ENCODE measurements at places on chromosomes 1 and 21.

DNA sequence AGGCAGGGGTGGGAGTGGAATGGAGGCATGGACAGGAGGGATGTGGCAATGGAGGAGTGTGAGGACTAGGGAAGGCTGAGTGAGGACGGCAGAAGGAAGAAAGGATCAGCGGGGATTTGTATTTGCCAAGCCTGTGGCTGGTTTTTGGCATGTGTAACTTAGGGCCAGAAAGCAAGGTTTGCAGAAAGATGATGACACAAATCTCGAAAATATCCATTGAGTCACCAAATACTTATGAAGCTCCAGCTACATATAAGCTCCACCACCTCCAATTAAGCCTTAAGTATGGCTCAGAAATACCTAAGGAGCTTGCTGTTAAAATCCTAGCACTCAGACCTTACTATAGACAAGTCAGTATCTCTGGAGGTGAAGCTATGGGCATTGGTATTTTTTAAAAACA, 90.1 kb downstream of the OMA1 start:
- no peak for DNase-seq

DNA sequence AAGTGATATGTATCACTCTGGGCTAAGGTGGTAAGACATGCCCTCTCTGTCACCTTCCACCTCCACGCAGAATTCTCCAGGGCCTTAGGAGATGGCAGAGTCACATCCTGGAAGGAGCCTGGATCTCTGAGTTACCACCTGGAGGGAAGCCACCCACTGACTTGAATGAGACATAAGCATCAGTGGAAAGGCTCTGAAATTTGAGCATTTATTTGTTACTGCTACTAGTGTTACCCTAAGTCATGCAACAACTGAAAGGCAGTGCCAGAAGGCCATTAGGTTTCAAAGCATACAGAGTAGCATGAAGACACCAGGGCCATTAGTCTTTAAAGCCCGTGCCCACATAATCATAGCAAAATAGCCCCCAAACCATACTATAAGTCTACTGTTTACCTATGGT, 230.3 kb upstream of the IRF2BP2 start:
- DNase-seq, result no peak

DNA sequence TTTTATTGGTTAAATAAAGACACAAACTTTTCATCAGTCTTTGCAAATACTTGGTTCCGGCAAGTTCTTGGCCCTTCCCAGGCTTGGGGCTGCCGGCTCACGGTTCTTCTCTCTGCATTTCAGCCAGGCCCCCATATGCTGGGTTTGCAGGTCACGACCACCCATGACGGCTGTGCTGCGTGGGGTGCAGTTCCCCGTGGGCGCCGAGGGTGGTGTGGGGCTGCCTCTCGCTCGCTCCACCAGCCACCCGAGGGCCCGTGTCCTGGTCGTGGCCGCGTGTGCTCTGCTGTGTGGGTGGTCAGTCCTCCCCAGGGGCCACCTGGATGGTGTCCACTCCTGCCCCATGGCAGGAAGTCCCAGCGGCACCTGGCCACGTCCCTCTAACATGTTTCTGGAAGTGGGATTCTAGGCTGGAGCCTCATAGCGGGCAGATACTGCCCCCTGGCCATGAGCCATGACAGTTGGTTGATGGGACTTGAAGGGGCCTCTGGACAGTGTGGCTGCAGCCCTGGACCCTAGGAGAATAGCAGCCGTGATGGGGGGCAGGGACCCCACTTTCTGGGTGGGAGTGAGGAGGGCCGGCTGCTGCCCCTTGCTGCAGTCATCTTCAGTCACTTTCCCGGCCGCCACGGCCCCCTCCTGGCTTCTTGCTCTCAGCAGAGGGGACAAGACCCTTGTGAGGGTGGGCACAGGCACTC, 46.3 kb downstream of the SKI start:
- no peak for DNase-seq

DNA sequence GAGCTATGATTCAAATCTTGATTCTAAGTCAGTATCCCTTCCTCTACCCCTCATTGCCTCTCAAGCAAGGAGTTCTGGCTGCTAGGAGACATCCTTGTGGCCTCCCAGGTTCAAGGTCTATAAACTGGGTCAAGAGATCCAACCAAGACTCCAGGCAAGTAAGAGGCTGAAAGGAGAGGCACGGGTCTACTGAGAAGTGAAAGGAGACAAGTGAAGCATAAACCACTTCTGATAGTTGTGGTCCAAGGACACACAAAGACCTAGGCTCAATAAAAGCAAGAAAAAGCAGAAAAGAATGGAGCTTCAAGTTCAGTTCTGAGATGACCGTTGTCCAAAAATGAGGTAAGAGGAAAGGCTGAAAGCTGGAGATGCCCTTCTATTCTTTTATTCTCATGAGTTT, 17.8 kb upstream of the PPP2R5A start:
- DNase-seq, result no peak

DNA sequence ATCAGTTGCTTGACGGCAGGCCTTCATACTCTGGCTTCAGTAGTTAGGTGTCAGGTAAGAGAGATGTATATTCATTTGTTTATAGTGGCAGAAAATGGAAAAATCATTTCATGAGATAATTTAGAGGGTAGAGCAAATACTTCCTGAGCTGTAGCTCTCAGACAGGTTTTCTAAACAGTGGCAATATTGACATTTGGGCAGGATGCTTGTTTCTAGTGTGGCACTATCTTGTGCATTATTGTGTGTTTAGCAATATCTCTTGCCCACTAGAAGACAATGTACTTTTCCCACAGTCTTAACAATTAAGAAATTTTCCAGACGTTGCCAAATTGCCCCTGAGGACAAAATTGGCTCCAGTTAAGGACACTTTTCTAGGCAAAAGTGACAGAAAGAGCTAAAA, 1143.1 kb downstream of the PLA2G4A start:
- DNase-seq, result no peak

- peak; percentile 22 for DNase-seq
Observed at GRCh38 chr1:56688522-56689026, 43.5 kb downstream of the PRKAA2 start.

DNA sequence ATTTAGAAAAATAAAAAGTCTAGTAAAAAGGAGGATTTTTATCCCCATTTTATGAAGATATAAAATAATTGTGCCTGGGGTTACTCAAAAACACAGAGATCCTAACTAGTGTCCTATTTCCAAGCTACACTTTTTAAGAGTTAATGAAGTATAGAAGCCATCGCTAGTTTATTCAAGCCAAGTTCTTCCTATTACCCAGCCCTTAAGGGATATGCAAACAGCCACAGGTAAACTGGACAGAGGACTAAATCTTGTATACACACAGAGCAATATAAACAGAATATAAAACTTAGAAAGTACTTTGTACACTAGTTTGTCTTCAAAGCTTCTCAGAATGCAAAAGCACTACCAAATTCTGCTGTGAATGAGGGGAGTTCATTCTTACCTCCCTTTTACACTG, 111.1 kb downstream of the RERE start:
- DNase-seq, result no peak
